ENCODE measurements at places on chromosomes 6 and 20.

GRCh38 chr6:14417377-14417776, 299.8 kb downstream of the CD83 start:
- no peak for DNase-seq

DNA sequence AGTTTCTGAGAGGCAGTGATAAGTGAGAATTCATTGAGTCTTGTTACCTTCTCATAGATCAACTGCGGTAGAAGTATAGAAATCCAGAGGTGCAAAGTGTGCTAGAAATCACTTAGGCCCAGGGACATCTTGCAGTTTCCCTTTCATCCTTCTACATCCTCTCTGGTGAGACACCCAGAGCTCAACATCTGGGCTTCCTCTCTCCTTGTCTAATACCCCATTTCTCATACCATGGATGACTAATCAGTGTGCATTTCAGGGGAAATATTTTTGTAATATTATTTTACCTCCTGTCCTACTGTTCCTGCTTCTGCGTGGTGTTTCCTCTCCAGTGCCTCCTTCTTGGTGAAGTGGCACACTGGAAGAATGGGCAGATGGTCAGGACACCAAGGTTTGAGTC, 322.4 kb downstream of the TFAP2B start:
- DNase-seq: no peak

- DNase-seq: peak; percentile 54
Observed at GRCh38 chr6:30769088-30769852, 24.9 kb upstream of the IER3 start.

GRCh38 chr6:159066483-159066882, 21.7 kb upstream of the TAGAP start:
- DNase-seq: no peak

DNA sequence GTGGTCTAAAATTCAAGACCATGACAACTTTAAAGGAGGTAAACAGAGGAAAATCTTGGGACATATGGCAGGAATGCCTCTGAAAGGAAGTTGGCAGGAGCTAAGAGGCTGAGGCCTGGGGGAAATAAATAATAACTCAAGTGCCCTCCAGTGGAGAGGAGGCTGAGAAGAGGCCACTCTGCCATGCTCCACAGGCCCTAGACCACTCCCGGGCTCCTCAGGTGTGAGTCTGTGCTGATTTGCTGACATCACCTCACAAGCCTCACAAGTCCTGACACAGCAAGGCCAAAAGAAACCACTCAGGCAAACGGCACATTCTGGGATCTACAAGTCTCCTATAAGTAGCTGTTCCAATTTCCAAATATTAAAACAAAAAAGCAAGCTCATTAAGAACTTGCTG, 91.0 kb upstream of the RIPOR2 start:
- no peak for DNase-seq

GRCh38 chr6:34055223-34055933, 90.5 kb downstream of the GRM4 start:
- DNase-seq: peak; percentile 67

DNA sequence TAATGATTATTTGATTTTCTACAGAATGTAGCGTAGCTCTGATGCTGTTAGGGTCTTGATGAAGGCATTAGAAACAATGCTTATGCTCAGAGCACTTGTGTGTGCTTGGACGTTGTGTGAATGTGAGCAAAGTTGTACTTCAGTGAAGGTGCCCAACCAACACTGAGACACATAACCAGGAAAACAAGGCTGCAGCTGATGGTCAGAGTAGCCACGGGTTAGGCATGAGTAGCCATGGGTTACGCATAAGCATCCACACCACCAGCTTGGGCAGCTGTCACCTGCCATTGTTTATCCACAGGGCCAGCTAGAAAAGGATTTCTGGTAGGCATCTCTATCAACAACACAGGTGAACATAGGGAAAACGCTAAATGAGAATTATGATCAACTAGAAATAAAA, 326.6 kb downstream of the NRN1 start:
- no peak for DNase-seq

DNA sequence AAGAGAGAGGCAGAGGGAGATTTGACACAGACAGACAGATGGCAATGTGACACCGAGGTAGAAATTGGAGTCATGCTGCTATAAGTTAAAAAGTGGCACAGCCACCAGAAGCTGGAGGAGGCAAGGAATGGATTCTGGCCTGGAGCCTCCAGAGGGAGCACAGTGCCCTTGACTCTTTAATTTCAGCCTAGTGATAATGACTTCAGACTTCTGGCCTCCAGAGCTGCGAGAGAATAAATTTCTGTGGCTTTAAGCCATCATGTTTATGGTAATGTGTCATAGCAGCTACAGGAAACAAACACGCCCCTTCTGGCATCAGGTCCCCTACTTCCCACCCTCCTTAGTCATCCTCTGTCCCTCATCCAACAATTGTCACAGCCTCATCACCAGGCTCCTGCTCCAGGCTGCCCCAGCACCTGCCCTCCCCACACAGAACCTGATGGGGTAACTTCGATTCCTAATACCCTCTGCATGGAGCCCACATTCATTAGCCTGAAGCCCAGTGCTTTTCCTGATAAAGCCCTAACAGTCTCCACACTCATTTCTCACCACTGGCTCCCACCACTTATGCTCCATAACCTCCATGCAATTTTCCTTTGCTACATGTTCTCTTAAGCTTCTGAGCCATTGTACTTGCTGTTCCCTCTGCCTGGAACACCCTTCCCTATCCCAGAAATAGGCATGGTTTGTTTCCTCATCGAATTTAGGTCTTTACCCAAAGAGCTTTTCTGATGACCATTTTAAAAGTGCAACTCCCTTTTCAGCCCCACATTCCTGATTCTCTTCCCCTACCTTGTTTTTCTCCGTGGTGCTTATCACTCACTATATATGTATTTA, 69.7 kb upstream of the TOX2 start:
- no peak for DNase-seq

- no peak for DNase-seq
Observed at GRCh38 chr6:169741344-169741743, 10.0 kb downstream of the DYNLT2 start.

- no peak for DNase-seq
Observed at GRCh38 chr6:15458021-15458459, 204.8 kb downstream of the DTNBP1 start.

DNA sequence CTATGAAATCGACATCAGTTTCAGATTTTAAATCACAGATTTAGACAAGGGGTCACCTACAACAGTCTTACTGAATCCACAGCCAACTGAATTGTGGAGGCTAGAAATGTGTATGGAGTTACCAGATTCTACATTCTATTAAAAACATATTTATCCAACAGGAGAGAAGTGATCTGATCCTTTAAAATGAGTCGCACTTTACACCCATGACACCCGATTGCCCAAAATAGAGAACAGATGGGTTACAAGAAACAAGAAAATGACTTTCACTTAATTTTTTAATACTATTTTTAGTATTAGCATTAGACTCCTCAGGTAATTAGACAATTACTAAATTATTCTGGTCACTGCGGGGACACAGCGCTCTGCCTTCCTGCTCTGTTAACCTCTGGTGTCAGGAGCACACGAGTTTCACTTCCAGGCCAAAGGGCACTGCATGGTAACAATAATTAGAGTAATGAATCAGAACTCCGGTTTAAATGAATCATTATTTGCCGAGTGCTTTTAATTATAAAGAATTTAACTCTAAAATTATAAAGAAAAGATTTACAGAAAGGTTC, 108.6 kb downstream of the ATP9A start:
- DNase-seq: no peak

DNA sequence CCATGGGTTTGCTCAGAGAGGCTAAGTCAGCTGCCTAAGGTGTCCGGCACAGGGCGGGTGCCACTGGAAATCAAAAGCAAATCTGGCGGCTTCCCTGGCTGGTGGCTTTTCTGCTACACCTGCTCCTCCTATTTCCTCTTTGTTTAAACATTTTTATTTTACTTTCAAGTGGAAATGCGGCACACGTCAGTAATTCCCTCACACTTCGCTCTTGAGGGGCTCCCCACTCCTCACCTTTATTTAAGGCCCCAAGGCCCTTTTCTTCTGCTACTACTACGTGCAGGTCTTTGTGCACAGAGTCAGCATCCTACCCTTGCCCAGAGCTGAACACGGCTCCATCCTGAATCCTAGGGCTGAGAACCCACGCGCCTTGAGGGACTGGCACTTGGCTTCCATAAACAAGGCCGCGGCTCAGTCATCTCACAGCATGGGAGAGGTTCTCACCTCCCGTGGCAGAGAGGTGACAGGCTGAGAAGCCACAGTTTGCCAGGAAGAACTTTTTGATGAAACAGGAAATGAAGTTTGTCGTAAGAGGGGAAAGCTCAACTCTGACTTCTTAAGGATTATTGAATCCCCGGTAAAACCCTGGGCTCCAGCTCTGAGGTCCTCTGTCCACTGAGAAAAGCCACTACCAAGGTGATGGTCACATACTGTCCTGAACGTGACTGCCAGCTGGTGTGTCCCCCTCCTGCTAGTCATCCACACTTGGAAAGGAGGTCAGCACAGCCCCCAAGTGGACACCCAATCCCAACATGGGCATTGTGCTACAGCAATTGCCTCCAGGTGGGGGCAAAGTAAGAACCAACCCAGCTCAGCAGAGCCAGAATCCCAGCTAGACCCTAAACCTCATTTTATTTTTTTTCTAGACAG, 48.0 kb downstream of the NFATC2 start:
- no peak for DNase-seq

- DNase-seq: no peak
Observed at GRCh38 chr6:54980511-54981275, 134.1 kb downstream of the FAM83B start.

GRCh38 chr6:2940010-2940850, 31.1 kb downstream of the SERPINB6 start:
- DNase-seq: no peak

DNA sequence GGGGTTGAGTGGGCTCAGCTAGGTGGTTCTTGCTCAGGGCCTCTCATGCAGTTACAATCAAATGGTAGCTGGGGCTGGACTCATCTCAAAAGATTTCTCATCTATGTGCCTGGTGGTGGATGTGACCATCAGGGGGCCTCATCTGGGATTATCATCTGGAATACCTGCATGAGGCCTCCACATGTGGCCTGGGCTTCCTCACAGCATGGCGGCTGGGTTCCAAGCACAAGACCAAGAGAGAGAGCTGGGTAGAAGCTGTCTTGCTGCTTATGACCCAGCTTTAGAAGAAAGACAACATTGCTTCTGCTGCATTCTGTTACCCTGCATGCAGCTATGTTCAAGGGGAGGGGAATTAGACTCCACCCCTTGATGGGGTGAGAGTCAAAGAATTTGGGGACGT, 22.5 kb downstream of the ARHGAP40 start:
- DNase-seq: no peak

- DNase-seq: no peak
Observed at GRCh38 chr6:155710704-155711103, 255.1 kb upstream of the NOX3 start.

DNA sequence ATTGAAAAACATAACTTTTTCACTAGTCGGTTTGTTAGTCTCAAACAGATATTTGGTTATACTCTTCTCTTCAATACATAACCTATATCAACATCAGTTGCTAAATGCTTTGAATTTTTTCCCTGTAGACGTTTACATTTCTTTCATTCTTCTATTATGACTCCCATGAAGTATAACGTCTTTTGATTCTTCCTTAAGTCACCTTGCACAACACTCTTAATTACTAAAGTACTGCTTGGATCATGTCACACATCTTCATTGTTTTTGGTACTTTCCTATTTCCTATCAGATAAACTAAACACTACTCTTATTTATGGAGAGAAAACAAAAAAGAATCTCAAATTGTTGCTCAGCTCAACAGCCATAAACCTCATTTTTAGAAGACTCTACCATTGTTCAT, 23.0 kb upstream of the BMP5 start:
- no peak for DNase-seq

DNA sequence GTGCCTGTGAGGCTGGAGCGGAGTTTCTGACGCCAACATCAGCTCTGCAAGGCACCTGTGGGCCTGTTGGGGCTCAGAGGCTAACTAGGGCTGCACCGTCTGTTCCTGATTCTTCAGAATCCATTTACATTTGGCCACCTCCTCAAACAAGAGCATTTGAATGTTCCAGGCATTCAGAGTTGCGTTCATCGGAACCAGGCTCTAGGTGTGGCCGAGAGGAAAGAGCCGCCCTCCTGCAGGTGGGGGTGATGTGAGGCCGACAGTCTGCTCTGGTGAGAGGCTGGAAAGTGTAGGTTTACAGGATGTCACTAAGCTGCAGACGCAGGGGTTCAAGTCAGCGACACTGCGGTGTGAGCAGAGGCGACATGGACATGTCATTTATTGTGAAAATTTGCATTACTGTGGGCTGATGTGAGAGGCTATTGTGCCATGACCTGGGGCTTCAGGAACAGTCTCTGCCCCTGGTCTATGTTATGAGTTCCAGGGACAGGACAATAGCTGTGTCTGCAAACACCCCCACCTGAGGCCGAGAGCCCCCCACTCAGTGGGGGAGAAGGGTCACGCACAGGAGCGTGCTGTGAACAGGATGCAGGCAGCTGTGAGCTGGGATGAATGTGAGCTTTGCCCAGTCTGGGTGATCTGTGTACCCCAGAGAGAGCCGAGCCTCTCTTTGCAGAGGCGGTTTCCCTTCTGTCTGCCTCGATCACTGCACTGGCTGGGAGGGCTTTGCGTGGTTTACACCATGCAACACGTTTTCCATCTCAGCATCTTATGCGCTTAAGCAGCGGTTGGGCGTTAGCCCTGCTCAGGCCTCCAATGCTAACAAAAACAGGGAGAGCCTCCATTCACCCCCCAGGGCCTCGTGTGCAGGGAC, 21.1 kb downstream of the SLCO4A1 start:
- no peak for DNase-seq

GRCh38 chr20:62529896-62530642, 54.3 kb upstream of the GATA5 start:
- DNase-seq: no peak

GRCh38 chr6:37137201-37138090, 32.5 kb upstream of the PIM1 start:
- DNase-seq: no peak

GRCh38 chr6:53984163-53984562, 127.1 kb upstream of the MLIP start:
- no peak for DNase-seq

DNA sequence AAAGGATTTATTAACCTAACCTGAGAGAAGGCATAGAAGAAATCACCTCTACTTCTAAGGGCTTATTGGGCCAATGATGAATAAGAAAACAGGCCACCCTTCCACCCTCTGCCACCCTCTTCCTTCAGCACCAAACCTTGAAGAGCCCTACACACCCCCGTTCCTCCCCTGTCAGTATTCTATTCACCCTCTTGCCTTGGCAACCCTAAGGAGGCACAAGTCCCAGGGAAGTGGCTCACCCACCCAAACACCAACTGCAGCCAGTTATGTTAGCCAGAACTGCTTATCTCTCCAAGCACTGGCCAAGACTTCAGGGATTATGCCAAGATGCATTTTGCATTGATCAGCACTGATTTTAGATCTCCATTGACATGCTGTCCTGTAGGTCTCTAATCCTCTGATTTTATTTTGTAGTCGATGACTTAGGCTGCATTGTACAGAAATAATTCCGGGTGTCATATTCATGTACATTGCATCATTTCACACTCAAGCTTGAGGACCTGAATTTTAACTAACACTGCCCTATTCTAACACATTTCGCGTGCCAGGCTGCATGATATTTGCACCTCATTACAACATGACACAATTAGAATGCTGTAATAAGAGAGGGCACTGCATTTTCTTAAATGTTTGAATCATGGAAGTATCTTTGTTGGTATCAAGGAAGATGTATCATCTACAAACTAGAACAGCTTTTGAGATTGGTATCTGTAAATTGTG, 15.7 kb downstream of the CNKSR3 start:
- DNase-seq: no peak
